GM04504 (cell line): ENCODE measurements at places on chromosomes 16 and 17.

DNA sequence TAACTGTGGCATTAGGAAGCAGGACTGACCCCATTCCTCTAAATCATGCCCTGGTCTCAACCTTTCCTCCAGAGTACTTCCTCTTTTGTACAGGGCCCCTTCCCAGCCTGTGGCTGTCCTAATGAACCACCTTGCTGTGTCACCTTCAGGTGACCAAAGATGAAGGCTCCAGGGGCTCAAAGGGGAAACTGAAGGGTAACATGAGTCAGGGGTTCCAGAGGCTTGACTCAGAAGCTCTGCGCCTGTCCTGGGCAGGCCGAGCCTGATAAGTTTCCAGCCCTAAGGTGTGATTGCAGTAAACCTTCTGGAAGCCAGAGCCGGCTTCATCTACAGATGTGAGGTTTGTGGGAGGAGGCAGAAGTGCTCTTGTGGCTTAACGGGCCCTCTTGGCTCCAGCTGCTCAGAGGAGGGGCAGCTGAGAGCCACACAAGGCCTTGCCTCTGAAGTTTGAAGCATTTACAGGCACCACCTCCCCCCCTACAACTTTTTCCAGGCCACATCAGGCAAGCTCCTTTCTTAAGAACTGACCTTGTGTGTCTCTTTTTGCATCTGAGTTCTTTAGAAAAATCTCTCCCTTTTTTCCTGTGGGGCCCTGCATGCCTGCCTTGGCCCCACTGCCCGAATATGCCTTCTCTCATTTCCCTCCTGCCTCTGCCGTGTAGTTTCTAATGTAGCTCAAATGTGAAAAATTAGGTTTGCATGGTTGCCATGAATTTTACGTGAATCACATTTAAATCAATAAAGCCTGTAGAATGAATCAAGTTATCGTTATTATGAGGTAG lies 149.9 kb downstream of the CLEC16A start:
- no peak for DNase-seq

GRCh38 chr16:21959050-21959449 lies 5.9 kb downstream of the UQCRC2 start:
- no peak for DNase-seq

DNA sequence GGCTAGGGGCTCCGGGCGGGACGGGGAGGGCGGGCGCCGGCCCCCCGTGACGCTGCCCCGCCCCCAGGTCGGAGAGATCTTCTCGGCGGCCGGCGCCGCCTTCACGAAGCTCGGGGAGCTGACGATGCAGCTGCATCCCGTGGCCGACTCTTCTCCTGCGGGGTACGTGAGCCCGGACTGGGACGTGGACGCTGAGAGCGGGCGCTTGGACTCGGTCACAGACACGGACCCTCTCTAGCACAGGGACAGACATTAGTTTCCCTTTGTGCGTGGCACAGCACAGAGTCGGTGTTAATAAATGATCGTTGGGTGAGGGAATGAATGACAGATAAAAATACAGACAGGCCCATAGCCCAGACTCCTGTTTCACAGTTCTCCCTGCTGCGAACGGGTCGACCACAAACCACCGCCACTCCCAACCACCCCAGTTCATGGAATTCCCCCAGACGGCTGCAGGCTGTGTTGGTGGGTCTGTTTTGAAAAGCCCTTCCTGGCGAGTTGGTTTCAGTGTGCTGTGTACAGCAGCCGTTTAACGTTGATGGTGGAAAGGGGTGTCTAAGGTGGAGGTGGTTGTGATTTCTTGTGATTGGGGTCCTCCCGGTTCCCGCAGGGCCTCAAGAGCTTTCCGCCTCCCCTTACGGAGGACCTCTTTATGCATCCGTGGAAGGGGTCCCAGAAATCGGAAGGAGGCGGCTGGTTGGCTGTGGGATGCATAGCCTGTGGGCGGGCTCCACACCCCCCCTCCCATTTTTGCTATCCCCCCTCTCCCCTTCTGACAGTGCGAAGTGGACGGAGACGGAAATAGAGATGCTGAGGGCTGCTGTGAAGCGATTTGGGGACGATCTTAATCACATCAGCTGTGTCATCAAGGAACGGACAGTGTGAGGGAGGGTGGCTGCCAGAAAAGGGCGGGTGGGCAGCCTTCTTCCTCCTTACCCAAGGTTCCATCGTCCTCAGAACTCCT lies 2.9 kb downstream of the RNASEK start:
- DNase-seq, result no peak

- no peak for DNase-seq
Observed at GRCh38 chr17:306536-307294, 45.9 kb downstream of the RPH3AL start.

GRCh38 chr17:4066210-4066609 lies 76.6 kb downstream of the ZZEF1 start:
- no peak for DNase-seq

DNA sequence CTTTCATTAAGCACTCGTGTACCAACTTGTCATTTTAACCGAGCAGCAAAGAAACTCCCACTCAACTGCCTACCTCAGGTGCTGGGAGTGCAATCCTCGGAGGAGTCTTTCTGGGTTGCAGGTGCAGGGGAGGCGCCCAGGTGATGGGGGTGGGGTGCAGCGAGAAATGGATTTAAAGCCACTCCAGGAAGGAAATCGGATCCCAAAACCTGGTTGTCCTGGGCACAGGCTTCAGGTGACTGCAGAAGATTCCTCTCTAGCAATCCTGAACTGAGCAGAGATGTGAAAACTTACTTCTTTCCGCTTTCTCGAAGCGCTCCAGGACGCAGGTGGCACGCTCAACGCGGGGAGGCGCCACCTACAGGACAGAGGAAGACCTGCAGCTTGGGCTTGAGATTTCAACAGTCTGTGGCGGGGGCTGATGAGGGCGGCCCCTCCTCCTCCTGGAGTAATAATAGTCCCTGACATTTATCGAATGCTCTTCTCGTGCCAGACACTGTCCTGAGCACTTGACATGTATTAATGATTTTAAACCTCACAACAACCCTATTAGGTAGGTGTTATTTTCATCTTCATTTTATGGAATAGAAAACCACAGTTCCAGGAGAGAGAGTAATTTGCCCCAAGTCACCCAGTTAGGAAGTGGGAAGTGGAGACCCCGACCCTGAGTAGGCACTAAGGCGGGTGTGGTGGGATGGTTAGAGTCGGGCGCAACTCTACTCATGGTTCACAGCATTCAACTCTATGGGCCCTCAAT lies 27.2 kb upstream of the SKAP1 start:
- DNase-seq, result peak; percentile 17

- no peak for DNase-seq
Observed at GRCh38 chr16:12191102-12191501, 214.6 kb downstream of the SNX29 start.

- DNase-seq, result no peak
Observed at GRCh38 chr17:73952082-73952479, 251.4 kb upstream of the RPL38 start.

- no peak for DNase-seq
Observed at GRCh38 chr16:31149894-31150890, at the start of gene PRSS36. TSS of gene PRSS36 (minus strand) at chr16:31150066. CDS start at chr16:31150035, 31 bp downstream.

- no peak for DNase-seq
Observed at GRCh38 chr16:11386791-11387546, 41.7 kb downstream of the RMI2 start.

DNA sequence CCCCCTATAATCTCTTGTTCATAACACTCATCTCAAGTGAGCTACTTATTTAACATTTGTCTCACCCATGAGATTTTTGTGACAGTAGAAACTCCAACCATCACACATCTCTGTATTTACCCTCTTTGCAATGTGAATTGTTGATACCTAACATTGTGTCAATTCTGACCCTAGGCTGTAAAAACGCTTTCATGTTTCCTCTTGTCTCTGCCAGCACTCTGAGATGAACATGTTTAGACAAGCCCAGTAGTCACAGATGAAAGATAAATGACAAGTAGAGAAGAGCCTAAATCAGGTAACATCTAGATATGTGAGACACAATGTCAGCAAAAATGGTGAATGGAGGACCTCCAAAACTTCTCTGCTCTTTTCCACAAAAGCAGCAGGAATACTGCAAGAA lies 1254.5 kb upstream of the GOT2 start:
- no peak for DNase-seq

- no peak for DNase-seq
Observed at GRCh38 chr16:14219983-14220382, 148.9 kb downstream of the MRTFB start.

GRCh38 chr16:30409125-30410060 lies 2.0 kb downstream of the ZNF771 start:
- peak; percentile 60 for DNase-seq

DNA sequence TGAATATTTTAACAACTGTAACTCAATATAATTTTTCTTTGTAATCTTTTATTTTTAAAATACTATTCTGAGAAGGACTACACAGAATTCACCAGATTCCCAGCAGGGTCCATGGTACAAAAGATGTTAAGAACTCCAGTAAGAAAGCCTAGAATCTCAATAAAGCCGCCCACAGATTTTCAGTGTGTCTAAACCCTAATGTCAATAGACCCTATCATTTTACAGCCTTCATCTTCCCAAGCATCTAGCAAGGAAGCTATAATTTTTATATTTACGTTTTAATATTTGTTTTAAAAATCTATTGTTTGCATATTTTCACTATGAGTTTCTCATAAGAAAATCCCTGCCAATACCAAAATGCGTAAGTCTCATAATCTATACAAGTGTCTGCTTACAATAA lies 148.5 kb downstream of the CEP112 start:
- DNase-seq, result no peak

GRCh38 chr16:75319513-75320411 lies 68.3 kb upstream of the BCAR1 start:
- DNase-seq, result peak; percentile 80

DNA sequence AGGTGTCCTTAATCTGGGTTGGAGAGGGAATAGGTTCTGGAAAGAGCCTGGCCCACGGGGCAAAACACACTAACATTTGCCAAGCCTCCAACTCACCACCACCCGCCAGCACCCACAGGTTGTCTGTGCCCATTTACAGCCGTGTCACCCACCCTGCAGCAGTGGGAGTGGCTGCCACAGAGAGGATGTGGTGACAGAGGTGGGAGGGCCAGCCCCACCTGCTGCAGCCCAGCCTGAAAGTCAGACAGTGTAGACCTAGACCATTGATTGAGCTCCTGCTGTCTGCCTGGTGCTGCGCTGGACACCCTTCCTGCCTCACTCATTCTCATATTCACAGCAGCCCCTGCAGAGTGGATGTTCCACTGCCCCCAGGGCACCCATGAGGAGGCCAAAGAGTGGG lies 44.7 kb downstream of the IL21R start:
- DNase-seq, result no peak

DNA sequence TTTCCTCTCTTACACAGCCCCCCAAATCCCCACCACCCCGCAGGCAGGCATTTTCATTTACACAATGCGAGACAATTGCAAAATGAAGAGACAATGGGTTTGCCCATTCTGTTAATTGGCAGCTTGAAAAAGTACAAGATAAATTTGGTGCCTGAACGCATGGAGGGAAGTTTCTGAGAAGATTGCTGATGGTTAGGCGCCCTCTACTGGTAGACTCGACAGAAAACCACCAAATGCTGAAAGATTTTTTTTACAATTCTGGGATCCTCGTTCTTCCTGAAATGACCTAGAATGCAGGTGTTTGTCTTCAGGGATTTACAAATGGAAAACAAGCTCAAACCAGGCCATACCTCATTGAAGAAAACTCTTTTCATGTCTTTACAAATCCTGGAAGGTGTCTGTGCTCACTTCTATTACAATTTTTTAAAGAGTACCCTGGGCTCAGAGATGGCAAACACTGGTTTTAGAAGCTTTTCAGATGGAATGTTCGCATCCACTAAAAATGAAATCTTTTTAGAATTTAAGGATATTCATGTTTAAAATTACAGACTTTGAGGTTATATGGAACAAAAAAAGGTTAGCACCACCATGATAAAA lies 338.5 kb downstream of the PMP22 start:
- DNase-seq, result peak; percentile 46

- peak; percentile 83 for DNase-seq
Observed at GRCh38 chr17:7477392-7478275, 1.8 kb downstream of the ZBTB4 start.

DNA sequence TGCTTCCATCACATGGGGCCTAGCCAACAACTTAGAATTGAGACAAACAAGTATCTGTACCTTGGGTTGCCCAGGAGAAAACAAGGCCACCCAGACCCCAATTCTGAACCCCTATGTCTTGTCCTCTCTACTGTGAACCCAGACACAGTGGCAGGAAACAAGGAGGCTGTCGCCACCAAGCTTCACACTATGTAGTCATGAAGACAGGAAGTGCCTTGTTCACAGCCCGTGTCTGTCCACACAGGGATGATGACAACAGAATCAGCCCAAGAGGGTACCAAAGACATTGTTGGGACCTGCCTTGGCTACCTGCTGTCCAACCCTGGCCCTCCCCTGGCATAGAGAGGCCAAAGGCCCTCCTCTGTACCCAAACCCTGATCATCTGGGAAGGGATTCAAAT lies 84.8 kb downstream of the CDYL2 start:
- no peak for DNase-seq

- no peak for DNase-seq
Observed at GRCh38 chr17:8056232-8056975, 17.5 kb downstream of the ALOX15B start.

GRCh38 chr17:82930924-82931698 lies 91.3 kb upstream of the ZNF750 start:
- DNase-seq, result no peak

- DNase-seq, result no peak
Observed at GRCh38 chr17:73135766-73136165, 29.0 kb upstream of the SSTR2 start.

DNA sequence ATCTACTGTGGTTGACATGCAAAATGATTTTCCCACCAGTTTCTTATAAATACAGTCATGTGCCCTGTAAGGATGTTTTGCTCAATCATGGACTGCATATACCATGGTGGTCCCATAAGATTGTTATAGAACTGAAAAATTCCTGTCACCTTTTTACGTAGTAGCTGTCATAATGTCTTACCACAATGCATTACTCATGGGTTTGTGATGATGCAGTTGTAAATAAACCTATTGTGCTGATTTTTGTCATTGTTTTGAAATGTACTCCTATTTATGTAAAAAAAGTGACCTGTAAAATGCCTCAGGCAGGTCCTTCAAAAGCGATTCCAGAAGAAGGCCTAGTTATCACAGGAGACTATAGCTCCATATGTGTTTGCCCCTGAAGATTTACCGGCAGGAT lies 695.4 kb upstream of the KIF2B start:
- DNase-seq, result no peak

- DNase-seq, result no peak
Observed at GRCh38 chr17:15385305-15385704, 43.9 kb upstream of the TEKT3 start.

DNA sequence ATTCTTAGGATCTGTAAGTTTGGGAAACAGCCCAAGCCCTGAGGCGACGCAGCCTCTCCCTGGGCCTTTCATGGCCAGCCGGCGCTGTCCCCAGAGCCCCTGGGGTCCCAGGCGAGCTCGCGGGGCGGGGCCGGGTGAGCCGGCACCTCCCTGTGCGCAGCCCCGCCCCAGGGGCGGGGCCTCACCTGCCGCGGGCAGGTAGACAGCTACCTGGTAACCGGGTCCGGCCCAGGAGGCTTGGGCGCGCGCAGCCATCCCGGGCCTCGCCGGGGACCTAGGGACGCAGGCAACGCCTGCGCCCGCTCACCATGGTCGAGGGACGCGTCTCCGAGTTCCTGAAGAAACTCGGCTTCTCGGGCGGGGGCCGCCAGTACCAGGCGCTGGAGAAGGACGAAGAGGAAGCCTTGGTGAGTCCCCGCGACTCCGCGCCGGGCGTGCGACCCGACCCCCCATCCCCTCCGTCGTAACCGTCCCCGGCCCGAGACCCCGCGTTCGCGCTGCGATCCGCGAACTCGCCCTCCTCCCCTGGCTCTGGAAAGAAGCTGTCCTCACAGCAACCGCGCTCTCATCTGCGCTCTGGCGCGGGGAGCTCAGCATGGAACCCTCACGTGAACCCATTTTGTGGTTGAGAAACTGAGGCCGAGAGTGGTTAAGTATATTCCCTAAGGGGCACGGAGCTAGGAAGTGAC lies at the start of gene ATP2C2:
Gene ATP2C2 (plus strand): TSS at position 231 of the 689 bp plus-strand sequence. CDS start 78 bp downstream, at position 309.
- no peak for DNase-seq

- no peak for DNase-seq
Observed at GRCh38 chr16:814974-815373, 14.4 kb upstream of the GNG13 start.
